Activated CD4-positive, alpha-beta T cell treated with anti-CD3 and anti-CD28 coated beads for 48 hours (primary cell): ENCODE measurements at places on chromosomes 1 and 21.

- DNase-seq = no peak
Measured at GRCh38 chr1:91553177-91553591, 52.5 kb downstream of the CDC7 start.

- DNase-seq = peak; percentile 52
Measured at GRCh38 chr1:204410688-204411450, 748 bp downstream of the PPP1R15B start.

DNA sequence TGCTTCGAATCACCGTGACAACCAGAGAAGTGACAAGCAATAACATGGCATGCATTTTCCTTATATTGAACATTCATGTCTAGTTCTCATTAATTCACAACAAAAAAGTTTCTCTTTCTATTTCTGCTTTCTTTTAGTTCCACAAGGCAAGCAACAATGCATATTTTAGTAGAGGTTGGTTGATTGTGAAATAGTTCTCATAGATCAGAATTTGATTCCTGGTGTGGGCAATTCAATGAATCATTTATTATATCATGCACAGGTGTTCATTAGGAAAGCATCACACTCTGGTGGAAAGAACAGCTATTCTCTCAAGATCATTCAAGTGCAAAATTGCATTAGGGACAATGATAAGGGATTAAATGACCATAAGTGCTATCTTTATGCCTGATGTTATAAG, 980.9 kb downstream of the BRINP3 start:
- DNase-seq = no peak

- no peak for DNase-seq
Measured at GRCh38 chr1:181077576-181078242, 10.8 kb upstream of the IER5 start.

DNA sequence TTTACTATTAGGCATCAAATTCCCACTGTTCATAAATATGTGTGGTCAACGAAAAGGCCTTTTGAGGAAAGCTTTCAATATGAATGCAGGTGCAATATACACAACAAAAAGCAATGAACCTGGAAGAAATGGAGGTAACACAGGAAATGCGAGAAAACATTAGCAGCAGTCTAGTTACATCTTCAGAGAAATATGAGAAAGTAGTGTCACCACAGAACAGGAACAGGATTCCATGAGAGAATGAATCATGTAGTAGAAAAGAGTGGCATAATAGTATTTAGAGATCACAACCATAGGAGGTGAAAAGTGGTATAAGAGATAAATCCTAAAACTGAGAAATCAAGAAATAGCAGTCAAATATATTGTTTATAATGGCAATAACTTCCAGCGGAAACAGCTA, 103.7 kb downstream of the AK5 start:
- no peak for DNase-seq

- DNase-seq = no peak
Measured at GRCh38 chr1:54476530-54477109, 70.4 kb upstream of the SSBP3 start.

- DNase-seq = peak; percentile 83
Measured at GRCh38 chr1:154878371-154879037, 8.4 kb upstream of the KCNN3 start.

DNA sequence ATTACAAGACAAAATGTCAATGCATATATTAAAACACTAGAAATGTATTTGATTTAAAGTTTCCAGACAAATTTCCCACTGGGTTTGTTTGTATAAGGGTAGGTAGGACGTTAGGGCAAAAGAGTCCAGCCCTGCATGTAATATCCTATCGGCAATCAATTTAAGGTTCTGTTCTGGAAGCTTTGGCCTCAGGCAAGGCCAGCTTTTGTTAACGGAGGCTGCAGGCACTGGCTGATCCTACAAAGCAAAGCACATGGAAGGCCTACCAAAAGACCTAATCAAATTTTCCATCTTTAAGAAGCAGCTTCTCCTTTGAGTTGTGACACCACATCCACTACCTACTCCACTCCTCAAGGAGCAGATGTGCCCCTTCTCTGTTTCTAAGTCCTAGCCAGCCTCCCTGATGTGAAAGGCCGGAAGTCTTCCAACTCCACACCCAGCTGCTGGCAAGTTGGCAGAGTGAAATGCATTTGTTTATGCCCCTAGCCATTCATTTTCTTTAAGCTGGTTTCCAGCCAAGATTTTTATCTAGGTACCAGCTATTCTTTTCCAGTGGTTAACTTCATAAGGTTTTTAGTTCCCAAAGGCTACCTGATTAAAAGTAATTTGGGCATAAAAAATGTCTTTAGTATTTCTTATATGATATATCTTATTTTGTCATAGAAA, 452.6 kb downstream of the PTBP2 start:
- no peak for DNase-seq

GRCh38 chr21:36847189-36847588, 119.3 kb downstream of the HLCS start:
- DNase-seq = no peak

DNA sequence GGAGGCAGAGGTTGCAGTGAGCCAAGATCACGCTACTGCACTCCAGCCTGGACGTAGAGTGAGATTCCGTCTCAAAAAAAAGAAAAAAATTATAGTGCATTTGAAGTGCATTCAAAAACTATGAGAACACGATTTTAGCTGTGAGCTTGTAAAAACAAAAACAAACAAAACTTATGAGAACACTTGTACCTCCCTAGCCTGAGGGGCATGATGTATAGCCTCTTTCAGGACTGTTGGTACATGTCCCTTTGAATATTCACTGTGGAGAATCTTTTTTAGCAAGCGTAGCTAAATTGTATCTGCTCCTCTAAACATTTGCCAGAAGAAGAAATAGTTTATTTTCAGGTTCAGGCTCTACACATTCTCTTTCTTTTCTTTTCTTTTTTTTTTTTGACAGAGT, 9.5 kb upstream of the DEGS1 start:
- DNase-seq = no peak

- DNase-seq = peak; percentile 69
Measured at GRCh38 chr1:115098979-115099692, 9.8 kb upstream of the TSPAN2 start.

GRCh38 chr1:34858901-34859445, 576 bp downstream of the SMIM12 start:
- DNase-seq = peak; percentile 63

DNA sequence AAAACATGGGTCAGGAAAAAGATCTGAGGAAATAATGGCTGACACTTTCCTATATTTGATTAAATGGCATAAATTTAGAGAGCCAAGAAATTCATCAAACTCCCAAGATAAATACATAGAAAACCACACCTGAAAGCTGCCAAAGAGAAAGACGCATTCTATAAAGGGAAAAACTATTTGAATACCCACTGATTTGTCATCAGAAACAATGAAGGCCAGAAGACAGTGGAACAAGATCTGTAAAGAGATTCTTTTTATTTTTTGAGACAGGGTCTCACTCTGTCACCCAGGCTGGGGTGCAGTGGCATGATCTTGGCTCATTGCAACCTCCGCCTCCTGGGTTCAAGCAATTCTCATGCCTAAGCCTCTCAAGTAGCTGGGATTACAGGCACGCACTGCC, 17.4 kb downstream of the SDE2 start:
- DNase-seq = no peak

DNA sequence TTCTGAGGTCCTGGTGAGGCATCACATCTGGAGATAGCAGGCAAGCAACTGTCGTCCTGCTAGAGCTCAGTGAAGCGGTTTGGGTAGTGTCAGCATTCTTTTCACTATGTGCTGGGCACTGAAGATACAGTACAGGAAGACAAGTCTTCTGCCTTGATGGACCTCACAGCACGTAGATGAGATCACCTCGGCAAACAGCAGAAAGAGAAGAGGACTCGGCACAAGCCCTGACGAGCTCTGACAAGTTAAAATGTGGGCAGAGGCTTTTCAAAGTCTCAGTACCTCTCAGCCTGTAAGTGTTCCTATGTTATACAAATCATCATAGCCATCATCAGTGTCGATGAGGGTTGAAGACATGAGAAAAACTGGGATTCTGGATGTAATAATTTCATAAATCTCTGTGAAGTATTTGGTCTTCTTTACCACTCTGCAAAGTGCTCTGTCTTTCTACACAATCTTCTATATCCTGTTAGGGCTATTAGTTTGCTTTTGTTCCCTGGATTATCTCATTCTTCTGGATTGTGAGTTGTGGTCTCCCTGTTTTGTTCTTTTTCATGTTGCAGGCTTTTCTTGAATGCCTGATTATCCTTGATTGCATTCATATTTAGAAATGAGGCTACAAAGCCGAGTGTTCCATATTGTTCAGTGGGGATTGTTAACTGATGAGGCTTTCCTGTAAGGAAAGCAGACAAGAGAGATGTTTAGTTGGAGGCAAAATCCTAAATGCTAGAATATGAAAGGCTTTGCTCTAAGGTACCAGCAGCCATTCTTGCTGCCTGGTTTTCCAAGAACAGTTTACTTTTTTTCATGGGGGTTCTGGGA, 24.2 kb downstream of the MAEL start:
- DNase-seq = no peak

DNA sequence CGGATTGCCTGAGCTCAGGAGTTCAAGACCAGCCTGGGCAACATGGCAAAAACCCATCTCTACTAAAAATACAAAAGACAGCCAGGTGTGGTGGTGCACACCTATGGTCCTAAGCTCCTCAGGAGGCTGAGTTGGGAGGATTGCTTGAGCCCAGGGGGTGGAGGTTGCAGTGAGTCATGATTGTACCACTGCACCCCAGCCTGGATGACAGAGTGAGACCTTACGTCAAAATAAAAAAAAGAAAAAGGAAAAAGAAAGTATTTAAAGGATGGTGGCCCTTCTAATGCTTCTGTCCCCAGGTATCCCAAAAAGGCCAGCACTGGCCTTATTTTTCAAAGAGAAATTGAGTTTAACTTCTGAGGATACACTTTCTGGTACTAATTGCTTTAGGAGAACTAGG, 1.7 kb downstream of the IKBKE start:
- peak; percentile 42 for DNase-seq

DNA sequence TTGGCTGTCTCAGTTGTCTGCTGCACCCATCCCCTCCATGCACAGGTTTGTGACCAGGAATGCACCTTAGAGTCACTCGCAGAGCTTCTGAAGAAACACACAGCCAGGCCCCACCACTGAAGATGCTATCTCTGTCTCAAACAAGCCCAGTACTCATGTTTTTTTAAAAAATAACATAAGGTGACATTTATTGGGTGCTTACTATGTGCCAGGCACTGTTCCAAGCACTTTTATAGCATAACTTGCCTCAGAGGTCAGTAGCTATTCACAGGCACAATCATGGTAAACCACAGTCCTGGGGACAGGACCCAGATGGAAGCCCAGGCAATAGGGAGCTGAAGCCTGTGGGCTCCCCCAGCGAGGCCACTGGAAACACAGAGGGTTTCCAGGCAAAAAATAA, 8.8 kb upstream of the ATP13A2 start:
- no peak for DNase-seq

DNA sequence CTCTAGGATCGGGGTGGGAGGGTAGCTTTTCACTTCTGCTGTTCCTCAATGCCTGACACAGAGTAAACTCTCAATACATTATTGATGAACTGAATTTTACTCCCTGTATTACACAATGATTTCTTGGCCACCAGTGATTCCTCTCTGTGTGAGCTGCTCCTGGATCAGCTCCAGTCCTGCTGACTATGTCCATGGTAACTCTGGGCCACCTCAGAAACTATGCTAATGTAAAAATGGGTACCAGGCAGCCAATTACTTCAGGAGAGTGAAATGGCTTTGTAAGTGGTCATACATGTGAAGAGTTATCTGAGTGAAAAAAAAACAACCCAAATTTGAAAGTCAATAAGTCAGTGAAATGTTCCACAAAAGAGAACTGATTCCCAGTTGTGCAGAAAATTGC, 311.0 kb downstream of the KCNH1 start:
- DNase-seq = no peak

- no peak for DNase-seq
Measured at GRCh38 chr21:30478004-30478403, 2.2 kb downstream of the KRTAP19-1 start.

GRCh38 chr21:34881421-34881820, 167.7 kb downstream of the RUNX1 start:
- DNase-seq = no peak

- DNase-seq = no peak
Measured at GRCh38 chr1:44168520-44169098, 27.2 kb upstream of the KLF18 start.

GRCh38 chr21:19874521-19874920, 1123.7 kb upstream of the NCAM2 start:
- no peak for DNase-seq

GRCh38 chr1:230072866-230073265, 5.8 kb downstream of the GALNT2 start:
- no peak for DNase-seq

GRCh38 chr1:93450321-93450720, 2.4 kb downstream of the FNBP1L start:
- no peak for DNase-seq

DNA sequence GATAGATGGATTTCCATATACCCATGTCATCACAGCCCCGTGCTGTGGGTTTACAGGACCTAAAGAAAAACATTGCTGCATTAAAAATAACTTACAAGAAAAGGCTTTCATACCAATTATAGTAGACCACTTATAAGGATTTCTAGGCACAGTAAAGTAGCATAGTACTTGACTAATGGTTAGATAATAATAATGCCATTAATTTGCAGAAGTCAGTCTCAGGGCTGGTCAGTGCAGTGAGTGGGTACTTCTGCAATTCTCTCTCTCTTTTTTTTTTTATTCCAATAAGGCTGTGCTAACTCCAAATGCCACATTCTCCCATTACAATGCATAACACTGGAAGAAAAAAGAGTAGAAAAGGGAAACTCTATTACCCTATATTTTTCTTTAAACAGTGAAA, 73.1 kb upstream of the TMPRSS15 start:
- no peak for DNase-seq
